Left hindlimb (tissue), 1 donor: ENCODE measurements at places on chromosomes 7 and 10.
A peak's percentile ranks its signal among the peaks of the same experiment; 100 is the strongest.

GRCh38 chr7:37538945-37539344, 90.3 kb upstream of the ELMO1 start:
- no peak for DNase-seq

- no peak for DNase-seq
Observed at GRCh38 chr10:104069613-104070012, 16.1 kb downstream of the COL17A1 start.

GRCh38 chr10:131179361-131179760, 132.2 kb downstream of the TCERG1L start:
- DNase-seq = no peak

DNA sequence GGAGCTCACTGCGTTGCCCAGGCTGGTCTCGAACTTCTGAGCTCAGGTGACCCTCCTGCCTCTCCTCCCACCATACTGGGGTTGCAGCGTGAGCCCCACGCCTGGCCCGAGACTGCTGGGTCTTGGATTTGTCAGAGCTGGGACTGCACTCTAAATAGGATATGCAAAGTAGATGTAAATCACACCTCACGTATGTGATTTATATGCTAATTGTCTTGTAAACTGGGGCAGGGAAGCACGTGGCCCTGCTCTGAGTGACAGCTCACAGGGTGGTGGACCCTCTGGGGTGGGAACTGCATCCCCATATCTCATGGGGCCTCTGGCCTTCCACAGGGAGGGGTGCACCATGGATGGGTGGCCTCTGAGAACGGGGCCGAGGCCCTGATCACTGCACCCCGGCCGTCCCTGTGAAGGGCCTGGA, 34.1 kb downstream of the GET4 start:
- DNase-seq = no peak

DNA sequence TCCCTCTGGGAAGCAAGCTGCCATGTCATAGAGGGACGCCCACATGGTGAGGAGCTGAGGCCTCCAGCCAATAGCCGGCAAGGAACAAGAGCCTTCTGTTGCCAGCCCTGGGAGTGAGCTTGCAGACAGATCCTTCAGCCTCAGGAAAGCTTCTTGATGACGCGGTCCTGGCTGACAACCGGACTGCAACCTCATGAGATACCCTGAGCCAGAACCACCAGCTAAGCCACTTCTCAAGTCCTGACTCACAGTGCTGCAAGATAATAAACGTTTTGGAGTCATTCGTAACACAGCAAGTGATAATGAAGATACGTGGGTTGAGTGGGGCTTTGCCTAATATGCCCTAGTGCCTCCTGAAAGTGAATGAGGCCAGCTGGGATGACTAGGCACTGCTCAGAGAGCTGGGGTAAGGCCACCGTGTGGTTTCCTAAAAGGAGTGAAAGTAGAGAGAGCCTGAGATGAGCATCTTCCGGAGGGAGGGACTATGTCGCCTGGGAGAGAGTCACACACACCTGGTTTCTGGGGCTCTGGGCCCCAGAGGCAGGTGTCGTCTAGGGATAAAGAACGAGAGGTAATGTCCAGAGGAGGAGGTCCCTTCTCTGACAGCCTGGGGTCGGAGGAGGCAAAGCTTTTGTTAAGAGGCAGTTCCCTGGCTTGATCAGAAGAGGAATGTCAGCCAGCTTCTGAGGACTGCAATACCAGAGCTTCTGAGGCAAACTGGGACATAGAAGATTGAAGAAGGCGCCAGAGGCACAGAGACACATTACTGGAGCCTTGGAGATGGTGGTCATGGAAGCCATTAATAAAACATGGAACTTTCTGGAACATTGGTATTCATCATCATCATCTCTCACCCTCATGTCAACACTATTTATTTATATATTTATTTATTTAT, 53.6 kb downstream of the PYROXD2 start:
- peak; percentile 74 for DNase-seq

DNA sequence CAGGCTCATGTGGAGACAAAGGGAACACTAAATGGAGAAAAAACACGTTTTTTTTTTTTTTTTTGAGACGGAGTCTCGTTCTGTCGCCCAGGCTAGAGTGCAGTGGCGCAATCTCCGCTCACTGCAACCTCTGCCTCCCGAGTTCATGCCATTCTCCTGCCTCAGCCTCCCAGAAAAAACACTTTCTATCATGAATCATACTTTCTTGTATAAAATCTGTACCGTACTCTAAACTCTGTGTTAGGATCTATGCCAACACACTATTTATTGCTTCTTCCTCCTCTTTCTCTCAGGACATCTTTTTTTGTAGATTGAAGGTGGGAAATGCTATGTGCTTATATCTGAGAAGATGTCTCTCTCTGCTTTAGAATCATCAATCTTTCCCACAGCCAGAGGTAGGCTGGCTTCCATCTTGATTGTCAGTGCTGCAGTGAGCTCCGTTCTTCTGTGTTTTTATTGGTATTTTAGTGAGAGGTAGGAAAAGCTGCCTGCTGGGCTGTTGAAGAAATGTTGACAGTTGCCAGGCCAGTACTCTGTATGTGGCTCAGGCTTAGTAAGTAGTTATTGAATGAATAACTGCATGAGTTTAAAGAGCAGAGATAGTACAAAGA, 101.1 kb downstream of the GPR85 start:
- no peak for DNase-seq

- no peak for DNase-seq
Observed at GRCh38 chr7:113790025-113790424, 128.8 kb downstream of the PPP1R3A start.
